Activated CD4-positive, CD25-positive, alpha-beta regulatory T cell (primary cell): ENCODE measurements at places on chromosomes 3 and 15.

DNA sequence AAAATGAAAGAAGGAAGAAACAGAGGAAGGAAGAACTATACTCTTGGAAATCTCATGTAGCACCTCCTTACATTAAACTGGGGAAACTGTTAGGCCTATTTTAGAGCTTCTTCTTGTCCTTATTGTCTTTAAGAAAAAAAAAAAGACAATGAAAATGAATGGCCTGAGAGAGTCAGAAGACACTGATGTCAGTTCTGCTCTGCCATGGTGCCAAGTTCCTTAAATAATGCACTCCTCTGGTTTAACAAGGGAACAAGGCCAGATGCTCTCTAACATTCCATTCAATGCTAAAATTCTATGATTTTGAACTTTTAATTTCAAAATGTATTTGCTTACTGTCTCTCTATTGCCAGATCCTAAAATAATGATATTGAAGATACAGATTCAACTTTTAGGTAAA lies 4.4 kb upstream of the MBNL1 start:
- no peak for DNase-seq

DNA sequence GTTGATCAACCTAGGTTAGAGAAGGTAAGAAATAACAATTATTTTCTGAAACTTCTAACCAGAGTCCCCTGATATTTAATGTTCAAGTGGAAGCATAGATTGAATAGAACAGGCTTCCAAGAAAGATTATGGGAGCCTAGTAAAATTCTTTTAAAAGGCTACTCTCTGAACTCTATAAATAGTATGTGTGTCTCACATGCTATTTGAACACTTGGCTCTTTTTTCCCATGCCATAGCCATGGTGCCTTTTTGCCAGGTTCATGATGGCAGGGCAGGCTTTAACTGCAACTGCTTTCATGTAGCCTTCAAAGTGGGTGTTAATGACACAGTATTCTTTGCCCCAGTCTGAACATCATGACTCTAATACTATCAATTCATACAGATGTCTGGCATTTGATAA lies 22.9 kb upstream of the STRIT1 start:
- no peak for DNase-seq

DNA sequence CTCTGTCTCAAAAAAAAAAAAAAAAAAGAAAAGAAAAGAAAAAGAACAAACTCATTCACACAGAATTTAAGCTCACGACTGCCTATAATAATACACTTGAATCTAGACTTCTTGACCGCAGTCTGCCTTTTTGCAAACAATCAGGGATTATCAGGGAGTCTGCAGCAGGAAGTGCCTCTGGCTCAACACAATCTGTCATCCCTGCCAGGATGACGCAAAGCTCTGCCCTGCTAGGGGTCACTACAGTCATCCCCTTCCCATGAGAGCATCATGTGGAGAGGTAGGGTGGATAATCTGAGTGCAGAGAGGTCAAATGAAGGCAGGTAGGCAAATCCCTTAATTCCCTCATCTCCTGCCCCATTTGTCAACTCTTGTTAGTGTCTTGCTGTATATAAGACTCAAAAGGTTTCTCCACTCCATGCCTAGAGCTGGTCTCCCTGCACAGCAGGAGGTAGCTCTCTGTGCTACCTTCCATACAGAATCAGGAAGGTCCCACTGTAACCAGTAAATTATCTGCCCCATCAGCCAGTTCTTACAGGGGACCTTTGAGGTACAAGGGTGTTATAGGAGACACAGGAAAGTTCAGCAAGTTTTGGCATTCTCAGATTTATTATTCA lies 4.2 kb downstream of the UBAP1L start:
- DNase-seq = no peak

GRCh38 chr3:71502066-71502625 lies 81.4 kb downstream of the FOXP1 start:
- no peak for DNase-seq
